ENCODE measurements at places on chromosomes 12 and 14.

DNA sequence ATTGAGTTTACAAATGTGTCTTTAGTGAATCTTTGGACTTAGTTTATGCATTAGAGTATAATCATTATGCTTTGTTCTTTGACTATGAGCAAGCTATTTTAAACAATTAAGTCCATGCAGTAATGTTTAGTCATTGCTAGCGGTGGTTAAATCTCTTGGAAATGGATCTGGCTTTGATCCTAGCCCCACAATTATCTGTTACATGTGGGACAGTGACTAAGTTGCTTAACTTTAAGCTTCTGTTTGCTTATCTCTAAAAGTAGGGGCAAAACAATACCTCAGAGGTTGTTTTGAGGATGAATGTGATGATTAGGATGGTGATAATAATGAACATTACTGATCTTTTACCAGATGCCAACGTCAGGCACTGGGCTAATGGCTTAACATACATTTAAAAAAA, 124.2 kb downstream of the NPAS3 start:
- DNase-seq: no peak

DNA sequence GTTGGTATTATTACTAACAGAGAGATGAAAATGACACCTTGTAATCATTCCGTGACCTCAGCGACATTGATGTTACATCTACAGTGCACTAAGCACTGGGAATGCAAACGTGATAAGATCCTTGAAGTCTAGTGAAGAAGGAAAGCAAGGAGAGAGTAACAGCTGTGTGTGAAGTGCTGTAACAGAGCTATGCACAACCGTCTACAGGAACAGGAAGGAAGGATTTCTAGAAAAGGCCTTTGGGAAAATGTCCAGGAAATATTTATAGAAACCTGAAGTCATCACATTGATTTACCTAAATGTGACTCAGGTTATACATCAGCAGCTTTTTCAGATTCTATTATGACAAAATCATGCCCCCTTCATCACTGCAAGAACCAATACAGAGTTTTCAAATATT, 304.2 kb upstream of the AMIGO2 start:
- no peak for DNase-seq

GRCh38 chr12:82473111-82473754, 114.9 kb downstream of the METTL25 start:
- DNase-seq: no peak

GRCh38 chr12:19620222-19620621, 180.9 kb downstream of the AEBP2 start:
- peak; percentile 55 for DNase-seq

DNA sequence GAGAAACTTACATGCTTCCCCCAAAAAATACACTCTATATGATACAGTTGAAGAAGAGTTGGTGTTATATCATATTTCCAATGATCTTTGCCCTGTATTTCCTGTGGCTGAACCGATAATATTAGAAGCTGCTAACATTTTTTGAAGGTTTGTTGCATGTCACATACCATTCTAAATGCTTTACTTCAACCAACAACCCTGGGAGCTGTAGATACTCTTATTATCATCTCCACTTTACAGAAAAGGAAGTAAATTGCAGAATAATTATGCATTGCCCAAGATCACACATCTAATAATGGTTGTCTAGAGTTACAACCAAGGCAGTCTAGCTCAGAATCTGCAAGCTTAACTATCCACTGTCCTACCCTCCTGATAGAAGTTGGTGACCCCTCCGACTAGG, 182.8 kb downstream of the NUAK1 start:
- DNase-seq: no peak

All from RWPE1 (cell line).